ENCODE measurements at places on chromosomes 13 and 19. TPM values are rescaled to one million over a fixed set of nuclear protein-coding genes. Genes with fewer than 3 reads are reported as not detected.

GRCh38 chr19:49869009-49869483 is 1.7 kb upstream of the PNKP start:
- no peak for DNase-seq

- no peak for DNase-seq
Observed at GRCh38 chr19:6577476-6578125, 13.3 kb downstream of the CD70 start.

GRCh38 chr13:51557875-51558612 is 26.2 kb upstream of the WDFY2 start:
- DNase-seq, result no peak

The TMEM221 gene
- polyA plus RNA-seq, result 0.40 TPM

GRCh38 chr13:107907065-107907805 is 308.1 kb downstream of the LIG4 start:
- DNase-seq, result no peak

DNA sequence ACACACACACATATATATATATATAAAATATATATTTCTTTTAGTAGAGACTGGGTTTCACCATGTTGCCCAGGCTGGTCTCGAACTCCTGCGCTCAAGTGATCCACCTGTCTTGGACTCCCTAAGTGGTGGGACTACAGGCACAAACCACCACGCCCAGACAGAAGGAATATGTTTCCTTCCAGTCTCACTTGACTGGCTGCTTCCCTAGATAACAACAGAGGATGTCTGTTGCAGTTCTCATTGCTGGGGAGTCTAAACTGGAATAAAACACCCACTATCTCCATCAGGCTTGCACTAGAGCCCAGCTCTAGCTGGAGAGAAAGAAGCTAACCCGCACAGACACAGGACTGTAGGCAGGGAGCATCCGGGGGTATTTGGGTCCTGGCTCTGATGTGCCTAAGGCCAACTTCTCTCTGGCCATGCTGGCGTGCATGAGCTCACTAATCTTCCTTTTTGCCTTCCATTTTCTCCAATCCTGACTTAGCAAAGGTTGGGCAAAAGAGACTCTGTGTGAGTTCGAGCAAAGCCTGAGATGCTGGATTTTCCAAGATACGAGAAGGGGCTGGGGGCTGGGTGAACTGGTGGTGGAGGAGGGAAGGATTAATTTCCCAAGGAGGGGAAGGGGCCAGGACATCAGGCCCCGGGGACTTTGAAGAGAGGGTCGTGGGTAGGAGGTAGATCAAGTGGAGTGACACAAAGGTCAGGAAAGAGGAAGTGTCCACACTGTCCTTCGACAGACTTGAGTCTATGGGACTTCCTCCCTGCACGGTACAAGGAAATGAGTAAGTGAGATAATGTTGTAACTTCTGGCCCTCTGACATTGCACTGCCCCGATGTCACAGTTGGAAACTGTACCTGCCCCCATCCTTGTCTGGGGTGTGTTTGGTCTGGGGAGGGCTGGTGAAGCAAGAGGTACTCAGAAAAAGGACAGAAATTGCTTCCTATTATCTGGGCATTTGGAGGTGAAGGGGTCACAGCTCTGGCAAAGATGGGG is 22.5 kb upstream of the ALOX5AP start:
- DNase-seq, result no peak

The ZNF564 gene
- polyA plus RNA-seq, result 5.8 TPM
